A549 treated with DMSO at 1 μM for 4 hours (cell line): ENCODE measurements at places on chromosomes 3 and 15. TPM values are rescaled to one million over a fixed set of nuclear protein-coding genes. Genes with fewer than 3 reads are reported as not detected.

Gene SERINC4
- total RNA-seq: 0.06 to 0.23 TPM (median 0.12 TPM) in 4 of 5 replicates, not detected in the other

Gene ATP2B2
- 0.01 to 0.24 TPM (median 0.06 TPM) in 5 replicates for total RNA-seq

Gene CACNA1D
- 0.68 to 1.6 TPM (median 0.98 TPM) in 5 replicates for total RNA-seq

Gene TP53BP1
- 16.5 to 23.1 TPM (median 21.9 TPM) in 5 replicates for total RNA-seq

Gene MSL2
- total RNA-seq: 7.1 to 9.7 TPM (median 8.6 TPM) in 5 replicates
